Stimulated activated CD4-positive, alpha-beta T cell treated with anti-CD3 and anti-CD28 coated beads, Interleukin-4, amount 100 ng/mL, for 48 hours (primary cell): ENCODE measurements at places on chromosomes 2 and 18.

- DNase-seq, result no peak
These were observed 5.4 kb downstream of the CHMP3 start for GRCh38 chr2:86557836-86558235.

- DNase-seq, result no peak
These were observed 24.3 kb upstream of the ID2 start for GRCh38 chr2:8657423-8658062.

GRCh38 chr2:6446938-6447608 lies 418.6 kb downstream of the CMPK2 start:
- DNase-seq, result no peak

GRCh38 chr2:98547092-98547790 lies 61.1 kb downstream of the COA5 start:
- no peak for DNase-seq

DNA sequence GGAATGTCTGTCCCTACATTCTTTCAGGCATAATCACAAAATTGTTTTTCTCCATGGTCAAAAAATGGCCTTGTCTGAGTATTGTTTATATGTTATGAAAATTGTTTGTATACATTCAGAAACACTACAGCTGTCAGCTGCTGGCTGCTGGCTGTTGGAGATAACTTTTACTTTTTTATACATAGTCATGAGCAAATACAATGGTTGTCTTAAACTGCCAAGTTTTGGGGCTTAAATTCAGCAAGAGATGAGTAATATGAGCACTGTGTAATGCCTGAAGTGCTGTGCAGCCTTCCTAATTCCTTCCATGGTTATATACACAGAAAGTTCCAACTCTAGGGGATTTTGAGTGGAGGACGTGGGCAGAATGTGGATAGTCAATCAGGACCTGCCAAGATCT lies 168.9 kb upstream of the RMP24 start:
- DNase-seq, result no peak
